Stimulated activated CD8-positive, alpha-beta memory T cell treated with anti-CD3 and anti-CD28 coated beads, Interleukin-4, amount 100 ng/mL, for 1 hour (primary cell): ENCODE measurements at places on chromosomes 16 and 17.

DNA sequence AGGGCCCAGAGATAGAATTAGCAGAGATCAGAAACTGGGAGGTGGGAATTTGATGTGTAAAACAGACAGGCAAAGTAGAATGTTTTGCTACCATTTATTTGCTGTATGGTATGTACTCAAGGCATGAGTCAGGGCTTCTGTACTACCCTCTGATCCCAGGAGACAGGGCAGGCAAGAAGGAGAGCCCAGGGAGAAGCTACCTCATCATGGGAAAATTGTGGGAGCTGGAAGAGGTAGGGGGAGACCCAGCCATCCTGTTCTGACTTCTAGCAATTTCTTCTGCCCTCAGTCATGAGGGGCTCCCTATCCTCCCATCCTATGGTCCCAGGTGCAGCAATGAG, 1.7 kb upstream of the PIGS start:
- no peak for DNase-seq

DNA sequence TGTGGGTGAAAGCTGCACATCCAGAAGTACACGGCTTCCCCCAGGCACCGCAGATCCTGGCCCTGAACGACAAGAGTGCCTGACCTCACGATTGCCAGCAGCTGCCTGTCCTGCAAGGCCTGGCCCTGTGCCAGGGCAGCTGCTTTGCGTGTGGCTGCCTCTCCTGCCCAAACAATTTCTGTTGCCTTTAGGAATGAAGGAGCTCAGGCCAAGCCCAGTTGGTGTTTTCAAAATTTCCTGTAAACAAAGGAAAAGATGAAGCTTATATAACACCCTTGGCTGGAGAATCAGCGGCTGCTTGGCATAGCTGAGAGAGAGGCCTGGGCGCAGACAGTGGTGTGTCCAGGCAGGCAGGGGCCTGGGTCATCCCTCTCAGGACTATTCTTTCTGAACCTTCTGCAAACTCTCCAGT, 11.7 kb upstream of the SLC47A2 start:
- DNase-seq = no peak

DNA sequence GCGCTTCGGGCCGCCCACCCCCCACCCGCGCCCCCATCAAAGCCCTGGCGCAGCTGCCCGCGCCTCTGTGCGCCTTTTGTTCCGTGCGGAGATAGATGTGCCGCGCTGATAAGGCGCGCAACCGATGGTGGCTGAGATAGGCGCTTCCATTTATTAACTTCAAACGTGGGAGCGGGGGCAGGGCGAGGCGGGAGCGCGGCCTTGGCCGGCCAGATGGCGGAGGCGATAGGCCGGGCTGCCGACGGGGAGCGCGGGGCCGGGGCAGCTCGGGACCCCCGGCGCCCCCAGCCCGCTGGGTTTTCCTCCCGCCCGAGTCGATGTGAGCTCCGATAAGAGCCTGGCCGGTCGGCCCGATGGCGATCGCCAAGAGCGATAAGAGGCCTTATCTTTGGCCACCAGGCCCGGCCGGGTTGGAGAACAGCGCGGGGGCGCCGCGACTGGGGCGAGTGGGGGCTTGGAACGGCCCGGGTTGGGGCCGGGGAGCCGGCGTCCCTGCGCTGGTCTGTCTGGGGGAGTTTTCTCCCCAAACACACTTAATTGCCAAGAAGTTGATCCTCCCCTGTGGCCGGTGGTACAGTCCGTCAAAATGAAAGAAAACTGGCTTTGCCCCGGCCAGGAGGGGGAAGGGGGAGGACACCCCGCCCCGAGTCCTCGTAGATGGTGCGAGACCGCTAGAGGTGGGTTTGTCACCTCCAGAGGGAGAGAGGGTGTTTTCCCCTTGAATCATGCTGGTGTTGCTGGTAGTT, 2.7 kb downstream of the ZFPM1 start:
- no peak for DNase-seq

DNA sequence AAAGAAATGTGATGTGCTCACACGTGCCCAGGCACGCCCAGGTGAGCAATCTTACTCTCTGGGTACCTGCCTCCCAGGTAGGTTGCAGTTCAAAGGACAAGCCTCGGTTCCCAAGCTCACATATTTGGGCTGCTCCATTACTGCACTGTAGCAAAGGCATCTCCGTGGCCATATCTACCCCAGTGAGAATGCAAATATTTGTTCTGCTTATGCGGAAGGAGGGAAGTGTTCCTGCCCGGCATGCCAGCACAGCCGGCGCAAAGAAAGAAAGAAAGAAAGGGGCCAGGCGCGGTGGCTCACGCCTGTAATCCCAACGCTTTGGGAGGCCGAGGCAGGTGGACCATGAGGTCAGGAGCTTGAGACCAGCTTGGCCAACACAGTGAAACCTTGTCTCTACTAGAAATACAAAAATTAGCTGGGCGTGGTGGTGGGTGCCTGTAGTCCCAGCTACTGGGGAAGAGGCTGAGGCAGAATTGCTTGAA, 30.7 kb downstream of the SLC43A2 start:
- DNase-seq = no peak

DNA sequence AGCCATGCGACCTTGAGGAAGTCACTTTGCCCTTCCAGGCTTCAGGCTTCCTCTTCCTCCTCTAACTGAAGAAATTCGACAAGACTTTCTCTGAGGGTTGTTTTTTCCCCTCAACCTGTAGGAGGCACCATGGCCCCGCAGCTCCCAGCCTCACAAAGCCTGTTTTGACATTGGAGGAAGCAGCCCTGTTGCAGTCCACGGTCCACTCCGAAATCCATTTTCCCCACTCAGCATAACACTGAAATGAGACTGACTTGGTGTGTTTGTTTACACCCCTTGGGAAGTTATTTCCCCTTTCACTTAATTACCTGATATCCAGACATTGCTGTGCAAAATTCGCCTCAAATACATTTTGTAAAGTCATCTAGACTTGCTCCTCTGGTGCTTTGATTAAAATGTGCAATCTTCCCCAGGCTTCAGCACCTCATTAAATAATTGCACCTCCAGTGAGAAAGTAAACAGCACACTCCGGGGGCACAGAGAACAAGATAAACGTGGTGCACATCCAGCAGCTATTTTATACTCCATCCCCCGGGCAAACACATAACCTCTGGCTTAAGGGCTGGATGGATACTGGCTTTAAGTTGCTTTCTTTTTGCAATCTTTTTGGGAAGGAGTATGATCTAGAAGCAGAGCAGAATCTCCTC, 41.4 kb upstream of the PIRT start:
- DNase-seq = no peak

DNA sequence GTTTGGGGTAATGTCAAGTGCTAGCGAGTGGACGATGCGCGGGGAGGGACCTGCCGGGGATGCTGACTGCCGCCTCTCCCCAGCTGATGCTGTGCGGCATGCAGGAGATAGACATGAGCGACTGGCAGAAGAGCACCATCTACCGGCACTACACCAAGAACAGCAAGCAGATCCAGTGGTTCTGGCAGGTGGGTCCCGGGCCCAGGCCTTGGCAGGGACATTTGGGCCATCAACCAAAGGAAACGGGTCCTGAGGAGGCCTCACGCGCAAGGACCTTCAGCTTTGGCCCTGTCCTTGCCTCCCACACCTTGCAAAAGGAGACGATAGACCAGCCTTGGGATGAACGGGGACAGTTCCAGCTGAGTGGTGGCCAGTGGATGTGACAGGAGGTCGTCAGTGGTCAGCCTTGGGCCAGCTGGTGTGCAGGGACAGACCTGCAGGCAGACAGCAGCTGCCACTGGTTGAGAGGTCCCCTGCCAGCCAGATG, 13.6 kb upstream of the CLEC18A start:
- no peak for DNase-seq

DNA sequence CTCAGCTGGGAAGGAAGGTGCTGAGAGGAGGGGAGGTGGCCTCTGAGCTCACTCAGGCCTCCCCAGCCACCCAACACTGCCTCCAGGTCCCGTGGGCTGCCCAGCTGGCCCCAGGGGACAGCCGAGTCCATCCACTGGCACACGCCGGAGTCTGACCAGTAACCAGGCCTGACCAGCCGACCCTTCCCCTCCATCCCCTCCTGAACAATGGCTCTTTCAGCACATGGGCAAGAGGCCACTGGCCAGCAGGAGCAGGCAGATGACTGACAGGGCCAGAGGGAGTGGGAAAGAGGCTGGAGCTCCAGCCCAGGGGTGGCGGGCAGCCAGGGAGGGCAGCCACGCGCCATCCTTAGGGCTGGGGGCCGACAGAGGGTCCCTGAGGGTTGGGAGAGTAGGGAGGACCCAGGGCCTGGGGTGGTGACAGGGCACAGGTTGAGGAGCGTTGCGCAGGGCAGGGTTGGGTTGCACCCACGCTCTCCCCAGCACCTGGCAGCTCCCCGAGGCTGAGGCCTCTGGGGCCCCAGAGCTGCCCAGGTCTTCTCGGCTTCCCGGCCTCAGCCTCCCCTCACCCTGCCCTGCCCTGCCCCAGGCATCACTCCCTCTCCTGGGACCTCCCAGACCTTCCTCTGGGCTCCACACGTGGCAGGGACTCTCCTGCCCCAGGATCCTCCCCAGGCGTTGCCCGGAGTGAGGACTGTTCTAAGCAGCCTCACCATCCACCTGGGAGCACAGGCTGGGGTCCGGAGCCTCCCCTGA, 20.2 kb upstream of the SLC38A10 start:
- DNase-seq = no peak

- no peak for DNase-seq
Measured at GRCh38 chr17:62725791-62726249, 82.3 kb downstream of the MARCHF10 start.

DNA sequence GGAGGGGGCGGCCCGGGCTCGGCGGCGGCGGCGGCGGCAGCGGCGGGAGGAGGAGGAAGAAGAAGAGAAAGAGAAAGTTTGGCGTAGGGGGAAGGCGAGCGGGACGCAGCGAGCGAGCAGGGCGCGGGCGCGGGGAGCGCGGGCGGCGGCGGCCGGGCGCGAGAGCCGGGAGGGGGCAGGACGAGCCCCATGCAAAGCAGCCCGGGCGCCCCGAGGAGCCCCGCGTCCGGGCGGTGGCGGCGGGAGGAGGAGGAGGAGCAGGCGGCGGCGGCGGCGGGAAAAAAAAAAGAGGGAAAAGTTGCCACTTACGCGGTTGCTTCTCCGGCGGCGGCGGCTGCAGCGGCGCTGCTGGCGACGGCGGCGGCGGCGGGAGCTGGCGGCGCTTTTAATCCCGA, 10.3 kb upstream of the ZFHX3 start:
- no peak for DNase-seq

GRCh38 chr17:78272181-78272913, 40.9 kb downstream of the TMEM235 start:
- DNase-seq = no peak

DNA sequence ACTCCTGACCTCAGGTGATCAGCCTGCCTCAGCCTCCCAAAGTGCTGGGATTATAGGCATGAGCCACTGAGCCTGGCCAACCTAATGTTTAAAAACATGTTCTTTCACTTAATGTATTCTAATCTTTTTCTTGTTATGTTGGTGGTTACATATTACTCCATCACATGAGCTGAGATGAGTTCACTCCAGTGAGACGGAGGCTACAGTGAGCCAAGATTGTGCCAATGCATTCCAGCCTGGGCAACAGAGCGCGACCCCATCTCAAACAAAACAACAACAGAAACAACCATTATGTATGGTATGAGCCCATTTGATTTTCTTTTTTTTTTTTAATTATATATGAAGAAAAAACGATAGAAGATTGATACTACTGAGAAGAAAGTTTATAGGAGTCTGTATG, 39.6 kb downstream of the SLC39A11 start:
- DNase-seq = no peak

GRCh38 chr17:79325709-79326430, 251.2 kb downstream of the ENGASE start:
- no peak for DNase-seq

DNA sequence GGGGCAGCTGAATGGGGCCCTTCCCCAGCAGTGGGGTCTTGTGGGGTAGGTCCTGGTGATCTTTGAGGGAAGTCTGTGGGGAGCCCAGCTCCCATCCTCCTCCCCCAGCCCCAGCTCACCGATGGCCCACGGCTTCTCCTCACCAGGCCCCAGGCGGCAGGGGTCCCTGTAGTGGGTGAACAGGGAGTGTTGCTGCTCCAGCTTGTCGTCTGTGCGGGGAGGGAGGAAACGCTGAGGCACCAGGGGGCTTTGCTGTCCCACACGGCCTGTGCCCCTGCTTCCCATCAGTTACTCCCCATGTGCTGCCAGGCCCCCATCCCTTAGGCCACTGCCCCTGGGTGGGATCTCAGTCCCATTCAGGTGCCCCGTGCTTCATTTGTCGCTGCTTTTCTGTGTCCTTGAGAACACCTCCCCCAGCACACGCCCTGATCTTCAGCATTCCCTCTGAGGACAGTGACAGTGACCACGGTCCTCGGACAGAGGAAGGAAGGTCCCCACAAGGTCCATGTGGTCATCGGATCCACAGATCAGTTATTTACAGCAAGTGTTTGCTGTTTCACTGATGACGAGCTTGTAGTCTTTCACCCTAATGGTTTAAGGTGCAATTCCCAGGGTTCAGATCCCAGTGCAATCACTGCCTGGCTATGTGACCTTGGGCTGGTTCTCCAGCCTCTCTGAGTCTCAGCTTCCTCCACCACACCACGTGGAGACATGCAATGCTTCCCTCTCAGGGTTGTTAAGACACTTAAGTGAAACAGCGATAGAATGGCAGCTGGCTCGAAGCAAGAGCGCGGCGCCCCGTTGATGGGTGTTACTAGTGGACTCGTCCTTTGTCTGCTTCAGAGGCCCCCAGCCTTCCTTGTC, 53.1 kb downstream of the PRMT7 start:
- no peak for DNase-seq

- no peak for DNase-seq
Measured at GRCh38 chr16:7980133-7980483, 610.2 kb downstream of the TMEM114 start.

GRCh38 chr17:48617471-48618255, 2.6 kb upstream of the HOXB8 start:
- no peak for DNase-seq

GRCh38 chr16:63539276-63539675, 1503.0 kb upstream of the CDH8 start:
- no peak for DNase-seq

GRCh38 chr16:79653373-79653891, 52.9 kb upstream of the MAF start:
- no peak for DNase-seq

- no peak for DNase-seq
Measured at GRCh38 chr17:74526681-74527080, 4.6 kb downstream of the CD300LB start.

GRCh38 chr17:71980171-71980570, 140.6 kb upstream of the SOX9 start:
- no peak for DNase-seq

- peak; percentile 37 for DNase-seq
Measured at GRCh38 chr16:66588981-66589713, 9.9 kb downstream of the CMTM2 start.

- DNase-seq = no peak
Measured at GRCh38 chr17:57838857-57839570, 10.8 kb downstream of the MRPS23 start.

GRCh38 chr17:30969989-30970830, 629 bp upstream of the RNF135 start:
- no peak for DNase-seq

- no peak for DNase-seq
Measured at GRCh38 chr17:27968206-27968732, 74.2 kb upstream of the NLK start.

DNA sequence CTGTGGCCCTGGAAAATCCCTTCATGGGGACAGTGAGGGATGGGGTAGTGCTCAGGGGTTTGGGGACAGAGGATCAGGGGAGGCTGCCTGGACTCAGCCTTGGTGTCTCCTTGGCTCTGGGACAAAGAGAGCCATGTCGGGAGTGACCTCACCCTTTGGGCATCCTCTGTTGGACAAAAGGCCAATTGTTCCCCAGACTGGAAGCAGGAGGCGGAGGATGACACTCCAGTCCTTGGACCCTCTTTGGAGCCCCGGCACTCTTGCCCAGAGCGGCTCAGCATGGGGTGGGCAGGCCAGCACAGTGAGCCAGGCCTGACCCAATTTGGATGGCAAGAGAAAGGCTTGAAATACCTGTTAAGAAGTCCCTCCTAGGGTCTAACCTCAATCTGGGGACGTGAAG, 39.4 kb upstream of the PHB1 start:
- no peak for DNase-seq
